ENCODE measurements at places on chromosomes 1 and 21. TPM values are rescaled to one million over a fixed set of nuclear protein-coding genes. Genes with fewer than 3 reads are reported as not detected.

GRCh38 chr1:34808051-34808810 lies 15.4 kb downstream of the GJA4 start:
- H3K4me3 ChIP-seq, result no peak overlapping the region
- H3K27me3 ChIP-seq, result no peaks in the 10 kb centered on the region
- DNase-seq, result no peak
- H3K4me1 ChIP-seq, result no peaks in the 10 kb centered on the region
- no peaks in the 10 kb centered on the region for H3K36me3 ChIP-seq

DNA sequence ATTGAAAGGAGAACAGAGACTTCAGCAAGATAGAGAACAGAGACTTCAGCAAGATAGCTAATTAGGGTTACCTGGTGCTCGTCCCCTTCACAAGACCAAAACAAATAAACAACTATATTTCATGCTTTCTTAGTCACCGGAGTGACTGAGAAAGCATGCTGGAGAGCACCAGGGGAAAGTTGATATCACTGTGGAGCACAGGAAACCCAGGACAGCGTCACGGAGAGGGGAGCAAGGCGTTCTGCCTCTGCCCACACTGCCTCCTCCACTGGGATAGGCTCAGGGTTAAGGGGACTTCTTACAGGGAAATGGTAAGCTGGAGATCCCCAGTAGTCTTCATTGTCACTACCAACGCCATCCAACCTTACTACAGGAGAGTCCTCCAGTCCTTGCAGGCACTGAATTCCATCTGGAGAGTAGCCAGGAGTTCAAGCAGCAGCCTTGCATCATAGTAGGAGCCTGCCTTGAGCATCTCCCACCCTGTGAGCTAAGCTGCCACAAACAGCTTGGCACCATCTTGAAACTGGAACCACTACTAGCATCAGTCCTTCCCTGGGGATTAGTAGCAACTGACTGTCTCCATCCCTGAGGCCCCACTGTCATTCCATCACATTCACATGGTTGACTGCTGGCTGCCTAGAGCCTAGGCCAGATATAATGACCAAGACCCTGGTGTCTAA lies 239.4 kb downstream of the PLPP3 start:
- no peak for DNase-seq
- H3K36me3 ChIP-seq, result no peaks in the 10 kb centered on the region
- no peaks in the 10 kb centered on the region for H3K4me1 ChIP-seq

DNA sequence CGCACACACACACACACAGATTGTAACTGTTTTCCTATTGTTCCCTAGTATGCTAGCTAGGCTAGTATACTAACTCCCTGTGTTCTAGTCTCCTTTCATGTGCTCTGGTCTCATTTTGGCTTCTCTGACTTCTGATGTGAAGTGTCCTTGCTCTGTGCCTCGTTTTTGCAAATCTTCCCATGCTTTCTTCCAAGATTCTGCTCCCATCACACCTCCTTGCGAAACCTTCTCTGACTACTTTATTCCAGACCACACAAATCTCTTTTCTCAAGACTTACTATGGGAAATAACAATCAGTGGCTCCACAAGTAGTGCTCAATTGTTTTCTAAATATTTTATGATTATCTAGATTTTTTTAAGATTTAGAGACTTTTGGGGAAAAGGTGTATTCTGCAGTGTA lies 10.3 kb downstream of the PRRX1 start:
- no peaks in the 10 kb centered on the region for H3K4me1 ChIP-seq
- H3K4me3 ChIP-seq, result no peak overlapping the region

GRCh38 chr1:185532856-185533255 lies 201.3 kb upstream of the HMCN1 start:
- no peak for DNase-seq
- H3K27ac ChIP-seq, result no peak overlapping the region
- H3K36me3 ChIP-seq, result no peaks in the 10 kb centered on the region
- no peak overlapping the region for H3K4me3 ChIP-seq
- no peaks in the 10 kb centered on the region for H3K27me3 ChIP-seq
- peaks cover 30% of the 10 kb centered on the region for H3K4me1 ChIP-seq

Gene LCE2B
- not detected for total RNA-seq

DNA sequence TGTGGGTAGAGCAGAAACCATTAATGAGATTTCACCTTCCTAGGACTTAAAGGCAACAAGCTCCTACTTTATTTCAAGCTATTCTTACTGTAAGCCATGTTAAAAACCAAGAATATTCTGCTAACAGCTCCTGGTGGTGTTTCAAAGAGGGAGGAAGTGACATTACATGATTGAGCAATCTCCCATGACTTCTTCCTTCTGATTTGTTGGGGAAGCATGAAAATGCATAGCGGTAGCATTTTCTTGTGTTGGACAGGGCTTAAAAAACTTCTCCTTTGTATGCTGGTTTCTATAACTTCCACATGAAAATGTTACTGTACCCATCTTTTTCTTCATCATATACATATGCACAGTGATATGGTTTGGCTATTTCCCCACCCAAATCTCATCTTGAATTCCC lies 297.0 kb upstream of the SNX7 start:
- H3K36me3 ChIP-seq, result no peaks in the 10 kb centered on the region
- H3K4me3 ChIP-seq, result no peak overlapping the region
- no peak for DNase-seq
- H3K4me1 ChIP-seq, result no peaks in the 10 kb centered on the region
- H3K27ac ChIP-seq, result no peak overlapping the region

Gene PRRX1
- 8.0 TPM for total RNA-seq

DNA sequence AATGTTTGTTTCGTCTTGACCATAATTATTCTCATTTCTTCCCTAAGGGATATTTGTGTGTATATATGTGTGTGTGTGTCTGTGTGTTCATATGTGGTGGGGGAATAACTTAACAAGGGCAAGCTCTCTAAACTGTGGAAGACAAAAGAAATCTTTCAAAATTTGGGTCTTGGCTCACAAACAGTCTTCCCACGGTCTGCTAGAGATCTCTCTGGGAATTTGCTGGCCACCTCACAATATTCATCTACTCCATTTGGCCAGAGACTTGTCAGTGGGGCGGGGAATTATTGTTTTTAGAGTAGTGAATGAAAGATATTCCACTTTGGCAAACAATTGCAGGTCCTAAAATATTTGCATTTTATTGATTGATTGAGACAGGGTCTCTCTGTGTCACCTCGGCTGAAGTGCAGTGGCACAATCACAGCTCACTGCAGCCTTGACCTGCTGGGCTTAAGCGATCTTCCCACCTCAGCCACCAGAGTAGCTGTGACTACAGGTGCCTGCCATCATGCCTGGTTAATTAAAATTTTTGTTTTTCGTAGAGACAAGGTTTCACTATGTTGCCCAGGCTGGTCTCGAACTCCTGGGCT lies 8.0 kb upstream of the EIF2B3 start:
- no peak overlapping the region for H3K27ac ChIP-seq
- no peaks in the 10 kb centered on the region for H3K36me3 ChIP-seq
- no peak overlapping the region for H3K4me3 ChIP-seq
- DNase-seq, result no peak
- H3K4me1 ChIP-seq, result no peaks in the 10 kb centered on the region
- no peaks in the 10 kb centered on the region for H3K27me3 ChIP-seq

DNA sequence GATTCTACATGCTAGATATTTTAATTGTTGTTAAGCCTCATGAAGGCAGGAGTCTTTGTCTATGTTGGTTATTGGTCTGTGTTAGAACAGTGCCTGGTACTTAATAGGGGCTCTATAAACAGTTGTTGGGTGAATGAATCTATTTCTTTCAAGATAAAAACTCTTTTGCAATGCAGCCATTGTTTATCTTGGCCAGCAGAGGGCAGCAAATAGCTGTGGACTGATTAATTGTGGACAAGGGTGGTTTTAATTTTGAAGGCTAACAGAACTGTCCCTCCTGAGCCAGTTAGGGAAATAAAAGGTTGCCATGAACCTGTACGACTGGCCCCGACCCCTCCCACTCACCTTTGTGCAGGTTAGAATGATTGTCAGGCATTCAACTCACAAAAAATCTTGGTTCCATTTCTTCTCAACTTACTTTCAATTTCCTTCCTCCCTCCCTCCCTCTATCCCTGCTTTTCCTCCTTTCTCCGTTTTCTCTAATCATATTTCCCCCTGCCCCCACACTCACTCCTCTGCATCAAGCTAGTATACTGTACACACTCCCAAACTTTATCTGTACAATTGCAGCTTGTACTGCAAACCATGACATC lies 66.3 kb upstream of the DIRAS3 start:
- H3K4me1 ChIP-seq, result peaks cover 4% of the 10 kb centered on the region
- H3K27ac ChIP-seq, result no peak overlapping the region
- no peaks in the 10 kb centered on the region for H3K27me3 ChIP-seq
- no peak overlapping the region for H3K4me3 ChIP-seq
- no peaks in the 10 kb centered on the region for H3K36me3 ChIP-seq

- H3K27ac ChIP-seq, result no peak overlapping the region
- H3K27me3 ChIP-seq, result no peaks in the 10 kb centered on the region
- no peaks in the 10 kb centered on the region for H3K4me1 ChIP-seq
- H3K36me3 ChIP-seq, result no peaks in the 10 kb centered on the region
Measured at GRCh38 chr1:25989440-25990234, 8.2 kb downstream of the PAFAH2 start.

DNA sequence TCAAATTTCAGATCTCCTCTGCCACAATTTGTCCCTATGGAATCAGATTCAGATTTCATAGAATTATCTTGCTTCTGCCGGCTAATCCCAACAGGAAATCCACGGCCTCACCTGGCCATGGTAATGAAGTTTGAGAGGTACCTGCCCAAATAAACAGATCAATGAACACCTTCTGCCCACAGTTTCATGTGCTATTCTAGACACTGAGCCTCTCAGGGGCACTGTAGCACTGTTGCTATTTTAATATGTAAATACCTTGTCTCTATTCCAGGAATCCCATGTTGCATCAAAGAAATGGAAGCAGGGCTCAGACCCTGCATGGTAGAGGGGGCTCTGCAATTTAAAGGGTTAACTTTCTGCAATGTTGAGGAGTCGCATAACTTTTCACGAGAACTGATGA lies 593.1 kb downstream of the PTBP2 start:
- no peaks in the 10 kb centered on the region for H3K36me3 ChIP-seq
- H3K4me3 ChIP-seq, result no peak overlapping the region
- no peaks in the 10 kb centered on the region for H3K27me3 ChIP-seq
- DNase-seq, result peak; percentile 6
- peaks cover 3% of the 10 kb centered on the region for H3K4me1 ChIP-seq

DNA sequence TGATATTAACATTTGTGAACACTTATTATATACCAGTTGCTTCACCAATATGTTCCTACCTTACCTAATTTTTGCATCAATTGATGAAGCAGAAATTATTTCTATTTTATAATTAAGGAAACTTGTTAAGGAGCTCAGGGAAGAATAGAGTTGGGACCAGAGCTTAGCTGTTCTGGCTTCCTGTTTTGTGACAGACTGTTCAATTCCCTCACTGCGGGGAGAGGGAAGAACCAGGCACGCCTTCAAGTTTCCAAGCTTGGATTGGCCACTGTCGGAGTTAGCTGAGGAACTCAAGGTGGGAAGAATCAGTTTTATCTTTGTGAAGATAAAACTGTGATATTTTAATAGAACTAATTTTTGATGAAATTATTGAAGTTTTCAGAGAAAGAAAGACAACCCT lies 142.3 kb upstream of the LMO4 start:
- no peak overlapping the region for H3K27ac ChIP-seq
- H3K4me1 ChIP-seq, result no peaks in the 10 kb centered on the region
- H3K36me3 ChIP-seq, result no peaks in the 10 kb centered on the region
- no peaks in the 10 kb centered on the region for H3K27me3 ChIP-seq
- no peak overlapping the region for H3K4me3 ChIP-seq
- no peak for DNase-seq

GRCh38 chr21:42480736-42481135 lies 15.3 kb downstream of the RSPH1 start:
- H3K4me1 ChIP-seq, result peaks cover 17% of the 10 kb centered on the region
- no peak for DNase-seq
- H3K36me3 ChIP-seq, result no peaks in the 10 kb centered on the region

DNA sequence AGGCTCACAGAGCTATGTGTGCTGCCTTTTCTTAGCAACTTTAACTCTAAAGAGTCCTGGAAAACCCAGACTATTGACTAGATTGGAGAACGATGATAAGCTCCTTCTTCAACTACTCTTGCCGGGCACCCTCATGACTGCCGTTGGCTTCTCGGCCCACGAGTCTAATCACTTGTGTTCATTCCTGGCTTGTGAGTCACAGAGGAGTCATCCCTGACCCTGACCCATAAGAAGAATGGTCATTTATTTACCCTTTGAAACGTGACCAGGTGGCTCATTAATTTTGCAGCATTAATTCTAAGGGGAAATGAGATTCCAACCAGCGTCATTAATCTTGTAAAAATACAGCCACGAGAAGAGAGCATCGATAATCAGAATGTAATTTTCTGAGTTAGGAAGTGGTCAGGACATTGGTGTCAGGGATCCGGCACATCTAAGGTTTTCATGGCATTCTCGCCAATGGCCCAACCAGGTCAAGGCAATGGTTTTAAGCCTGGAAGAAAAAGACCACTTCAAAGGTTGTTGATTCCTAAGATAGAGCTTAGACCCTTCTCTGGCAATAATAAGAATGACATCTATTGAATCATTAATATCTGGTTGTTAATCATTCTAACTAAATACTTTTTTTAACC lies 183.6 kb upstream of the RUNX1 start:
- no peak overlapping the region for H3K4me3 ChIP-seq
- DNase-seq, result peak; percentile 17
- no peak overlapping the region for H3K27ac ChIP-seq
- H3K4me1 ChIP-seq, result no peaks in the 10 kb centered on the region
- H3K27me3 ChIP-seq, result no peaks in the 10 kb centered on the region
- no peaks in the 10 kb centered on the region for H3K36me3 ChIP-seq

- H3K4me3 ChIP-seq, result no peak overlapping the region
- H3K27me3 ChIP-seq, result no peaks in the 10 kb centered on the region
- no peaks in the 10 kb centered on the region for H3K4me1 ChIP-seq
- DNase-seq, result no peak
- no peaks in the 10 kb centered on the region for H3K36me3 ChIP-seq
- no peak overlapping the region for H3K27ac ChIP-seq
Measured at GRCh38 chr1:22800629-22801028, 90.0 kb downstream of the EPHB2 start.

- no peak overlapping the region for H3K4me3 ChIP-seq
- H3K36me3 ChIP-seq, result no peaks in the 10 kb centered on the region
- peaks cover 5% of the 10 kb centered on the region for H3K4me1 ChIP-seq
Measured at GRCh38 chr1:101030881-101031280, 5.3 kb upstream of the DPH5 start.

GRCh38 chr1:246317332-246318035 lies 189.6 kb downstream of the SMYD3 start:
- H3K4me1 ChIP-seq, result no peaks in the 10 kb centered on the region
- H3K27ac ChIP-seq, result no peak overlapping the region
- no peaks in the 10 kb centered on the region for H3K36me3 ChIP-seq
- no peaks in the 10 kb centered on the region for H3K27me3 ChIP-seq
- no peak overlapping the region for H3K4me3 ChIP-seq

Gene OPRD1
- 0.66 TPM for total RNA-seq

Data from body of pancreas (tissue), 4 donors.